ENCODE measurements at places on chromosomes 5 and 9. TPM values are rescaled to one million over a fixed set of nuclear protein-coding genes. Genes with fewer than 3 reads are reported as not detected.

DNA sequence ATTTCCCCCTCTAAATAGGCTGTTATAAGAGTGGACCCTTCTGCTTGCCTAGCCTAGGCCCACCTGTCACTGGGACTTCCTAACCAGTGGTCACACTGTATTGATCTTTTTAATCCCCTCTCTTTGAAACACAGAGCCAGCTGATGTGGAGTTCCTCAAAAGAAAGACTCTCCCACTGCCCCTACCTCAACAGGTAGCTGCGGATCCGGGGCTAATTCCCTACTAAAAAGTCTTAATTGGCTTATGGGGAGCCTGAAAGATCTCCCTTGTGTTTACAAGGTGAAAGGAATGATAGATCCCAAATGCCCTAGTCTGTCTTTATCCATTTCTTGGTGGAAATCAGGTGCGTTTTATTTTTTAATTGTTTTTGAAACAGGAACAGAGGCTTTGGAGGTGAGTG is 2.0 kb downstream of the NEUROG1 start:
- no peak overlapping the region for H3K4me3 ChIP-seq
- peaks cover 83% of the 10 kb centered on the region for H3K27me3 ChIP-seq
- peaks cover 3% of the 10 kb centered on the region for H3K4me1 ChIP-seq
- H3K27ac ChIP-seq: no peak overlapping the region

DNA sequence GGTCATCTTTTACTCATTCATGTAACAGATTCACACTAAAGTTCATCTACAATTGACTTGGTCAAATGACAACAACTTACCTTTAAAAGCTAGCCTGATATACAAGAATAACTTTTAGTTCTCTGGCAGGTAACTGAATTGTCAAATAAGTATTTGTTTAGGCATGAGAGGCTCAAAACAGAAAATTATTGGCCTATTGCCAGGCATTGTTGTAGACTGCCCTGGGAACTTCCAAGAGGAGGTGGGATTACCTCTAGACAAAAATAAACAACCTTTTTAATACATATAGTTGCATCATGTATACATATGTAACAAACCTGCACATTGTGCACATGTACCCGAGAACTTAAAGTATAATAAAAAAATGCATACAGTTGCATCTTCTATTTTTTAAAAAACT is 18.2 kb upstream of the SLCO4C1 start:
- DNase-seq: no peak
- H3K27me3 ChIP-seq: no peaks in the 10 kb centered on the region
- no peak overlapping the region for H3K4me3 ChIP-seq
- H3K36me3 ChIP-seq: no peaks in the 10 kb centered on the region
- no peak overlapping the region for H3K27ac ChIP-seq

DNA sequence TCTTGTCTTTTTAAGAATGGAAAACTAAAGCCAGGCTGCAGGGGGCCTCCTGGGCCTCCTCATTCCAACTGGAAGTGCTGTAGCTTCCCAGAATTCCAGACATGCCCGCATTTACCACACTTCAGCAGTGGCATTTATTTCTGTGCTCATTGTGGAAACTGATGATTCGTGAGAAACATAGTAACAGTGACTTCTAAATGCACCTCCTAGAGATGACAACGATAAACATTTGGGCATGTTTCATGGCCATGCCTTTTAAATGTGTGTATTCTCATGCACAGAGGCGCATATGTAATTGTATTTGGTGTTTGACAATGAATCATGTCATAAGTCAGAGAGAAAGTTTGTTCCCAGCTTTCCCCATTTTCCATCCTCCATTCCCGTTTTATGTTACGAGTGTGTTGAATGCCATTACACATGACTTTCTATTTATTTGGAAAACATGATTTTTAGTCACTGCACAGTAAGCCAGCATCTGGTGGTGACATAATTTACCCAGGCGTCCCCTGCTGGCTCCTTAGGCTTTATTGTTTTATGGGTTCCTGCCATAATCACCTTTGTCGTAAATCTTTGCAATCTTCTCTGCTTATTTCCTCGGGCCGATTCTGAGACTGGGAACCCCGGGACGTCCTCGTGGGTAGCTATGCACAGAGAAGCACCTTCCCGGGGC is 68.8 kb upstream of the FCN2 start:
- H3K36me3 ChIP-seq: no peaks in the 10 kb centered on the region
- H3K4me1 ChIP-seq: no peaks in the 10 kb centered on the region
- no peak for DNase-seq

- H3K36me3 ChIP-seq: no peaks in the 10 kb centered on the region
- H3K27me3 ChIP-seq: peaks cover 31% of the 10 kb centered on the region
- H3K27ac ChIP-seq: no peak overlapping the region
- no peaks in the 10 kb centered on the region for H3K4me1 ChIP-seq
These were observed 12.6 kb downstream of the PDE6A start for GRCh38 chr5:149931992-149932436.

The PRDM9 gene
- total RNA-seq: not detected

DNA sequence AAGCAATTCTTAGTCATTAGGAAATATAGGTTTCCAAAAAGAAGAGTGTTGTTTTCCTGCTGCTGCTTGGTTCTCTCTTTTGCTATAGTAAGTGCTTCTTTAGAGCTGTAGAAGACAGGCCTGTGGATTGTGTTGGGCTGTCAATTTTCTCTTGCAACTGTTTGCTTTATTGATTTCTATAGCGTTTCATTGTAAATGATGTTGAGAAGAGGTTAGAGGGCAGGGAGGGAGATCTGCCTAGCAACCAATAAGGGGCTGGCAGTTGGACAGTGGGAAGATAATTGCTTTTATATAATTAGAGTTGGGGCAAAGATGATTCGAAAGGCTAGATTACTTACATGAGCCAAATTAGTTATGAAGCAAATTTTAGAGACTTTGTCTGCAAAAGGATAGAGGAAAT is 11.1 kb downstream of the UNC13B start:
- DNase-seq: no peak
- H3K4me1 ChIP-seq: no peaks in the 10 kb centered on the region
- H3K36me3 ChIP-seq: no peaks in the 10 kb centered on the region
- no peaks in the 10 kb centered on the region for H3K27me3 ChIP-seq
- H3K4me3 ChIP-seq: no peak overlapping the region
